ENCODE measurements at places on chromosomes 12 and 14.

GRCh38 chr12:24996102-24996797 is 47.3 kb upstream of the BCAT1 start:
- DNase-seq, result no peak

DNA sequence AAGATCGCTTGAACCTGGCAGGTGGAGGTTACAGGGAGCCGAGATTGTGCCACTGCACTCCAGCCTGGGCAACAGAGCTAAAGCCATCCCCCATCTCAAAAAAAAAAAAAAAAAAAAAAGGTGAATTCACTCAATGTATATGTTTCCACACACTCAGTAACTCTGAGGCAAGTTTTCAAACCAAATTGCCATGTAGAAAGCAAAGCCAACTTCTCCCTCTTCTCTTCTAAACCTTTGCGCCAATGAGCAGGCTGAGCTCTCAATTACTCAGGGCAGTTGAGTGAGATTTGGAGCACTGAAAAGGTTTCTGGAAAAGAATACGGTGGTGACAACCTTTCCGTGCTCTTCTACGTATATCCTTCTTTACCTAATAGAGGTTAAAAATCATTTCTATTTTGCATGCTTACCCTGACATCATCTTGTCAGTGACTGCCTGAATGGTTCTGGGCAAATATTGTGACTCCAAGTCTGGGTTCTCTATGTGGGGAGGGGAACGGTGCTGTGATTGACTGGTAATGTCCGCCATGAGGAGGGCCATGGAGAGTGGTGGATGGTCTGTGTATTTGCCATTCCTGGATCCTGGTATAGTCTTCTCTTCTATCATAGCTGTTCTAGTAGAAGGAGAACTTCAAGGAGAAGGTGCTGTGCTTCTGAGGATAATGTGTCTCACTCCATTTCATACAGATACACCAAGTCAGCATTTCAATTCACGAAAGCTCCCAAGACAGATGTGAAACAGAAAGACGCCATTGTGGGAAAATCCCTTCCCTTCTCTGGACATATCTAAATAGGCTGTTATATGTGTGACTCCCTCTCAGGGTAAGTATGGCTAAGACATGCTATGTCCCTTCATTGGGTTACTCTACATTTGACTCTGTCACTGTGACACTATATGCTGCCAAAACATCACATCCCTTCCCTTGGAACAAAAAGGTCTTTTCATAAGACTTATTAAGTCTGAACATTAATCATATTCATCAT is 46.2 kb upstream of the MED13L start:
- no peak for DNase-seq

GRCh38 chr14:55600784-55601561 is 21.0 kb downstream of the KTN1 start:
- DNase-seq, result no peak

- no peak for DNase-seq
These were observed 326.7 kb downstream of the ATP23 start for GRCh38 chr12:58268069-58268468.

DNA sequence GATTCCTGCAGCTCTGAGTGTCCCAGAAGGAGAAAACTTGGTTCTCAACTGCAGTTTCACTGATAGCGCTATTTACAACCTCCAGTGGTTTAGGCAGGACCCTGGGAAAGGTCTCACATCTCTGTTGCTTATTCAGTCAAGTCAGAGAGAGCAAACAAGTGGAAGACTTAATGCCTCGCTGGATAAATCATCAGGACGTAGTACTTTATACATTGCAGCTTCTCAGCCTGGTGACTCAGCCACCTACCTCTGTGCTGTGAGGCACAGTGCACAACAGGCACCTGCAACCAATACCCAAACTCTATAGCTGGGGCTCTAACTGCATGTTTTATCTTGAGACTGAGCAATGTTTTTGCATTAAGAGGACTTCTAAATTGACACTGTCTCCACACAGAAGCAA is 379.2 kb upstream of the OR4E1 start:
- DNase-seq, result no peak

DNA sequence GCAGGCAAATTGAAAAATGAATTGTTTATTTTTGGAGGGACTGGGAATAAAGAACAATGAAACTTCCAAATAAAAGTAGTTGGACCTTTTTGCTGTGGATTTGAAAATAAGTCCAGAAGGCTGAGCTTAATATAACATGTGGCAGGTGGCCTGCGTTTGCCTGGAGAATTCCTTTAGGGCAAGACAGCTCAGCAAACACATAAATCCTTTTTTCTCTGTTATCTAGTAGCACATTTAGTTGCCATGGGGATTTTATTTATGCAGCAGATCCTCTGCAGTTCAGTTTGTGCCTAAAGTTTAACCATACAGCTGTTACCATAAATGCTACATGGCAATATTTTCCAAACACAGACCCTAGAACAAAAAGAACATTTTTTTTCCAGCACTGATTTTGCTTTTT is 180.0 kb downstream of the NPAS3 start:
- no peak for DNase-seq

GRCh38 chr14:101820283-101820798 is 58.8 kb downstream of the PPP2R5C start:
- DNase-seq, result no peak

- no peak for DNase-seq
These were observed 106.2 kb upstream of the NAV3 start for GRCh38 chr12:77724367-77724957.

DNA sequence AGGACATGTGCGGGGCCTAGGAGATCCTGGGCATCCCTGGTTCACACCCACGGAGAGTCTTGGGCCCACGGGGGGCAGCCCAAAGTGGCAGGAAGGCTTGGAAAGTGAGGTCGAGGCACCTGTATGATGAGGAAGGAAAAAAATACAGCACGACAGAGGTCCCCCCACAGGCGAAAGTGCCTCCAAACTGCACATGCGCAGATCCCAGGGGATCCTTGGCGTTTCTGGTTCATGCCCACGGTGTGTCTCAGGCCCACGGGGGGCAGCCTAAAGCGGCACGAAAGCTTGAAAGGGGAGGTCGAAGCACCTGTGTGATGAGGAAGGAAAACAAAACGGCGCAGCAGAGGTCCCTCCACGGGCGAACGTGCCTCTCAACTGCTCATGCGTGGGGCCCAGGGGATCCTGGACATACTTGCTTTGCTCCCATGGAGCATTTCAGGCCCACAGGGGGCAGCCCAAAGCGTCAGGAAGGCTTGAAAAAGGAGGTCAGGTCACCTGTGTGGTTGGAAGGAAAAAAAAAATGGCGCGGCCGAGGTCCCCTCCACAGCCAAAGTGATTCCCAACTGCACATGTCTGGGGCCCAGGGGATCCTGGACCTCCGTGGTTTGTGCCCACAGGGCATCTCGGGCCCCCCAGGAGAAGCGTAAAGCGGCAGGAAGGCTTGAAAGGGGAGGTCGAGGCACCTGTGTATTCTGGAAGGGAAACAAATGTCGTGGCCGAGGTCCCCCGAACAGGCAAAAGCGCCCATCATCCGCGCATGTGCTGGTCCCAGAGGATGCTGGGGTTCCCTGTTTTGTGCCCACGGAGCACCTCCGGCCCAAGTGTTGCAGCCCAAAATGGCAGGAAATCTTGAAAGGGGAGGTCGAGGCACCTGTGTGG is 582.6 kb downstream of the ALG10 start:
- DNase-seq, result no peak

GRCh38 chr12:124827588-124828184 is 36.0 kb downstream of the SCARB1 start:
- no peak for DNase-seq

GRCh38 chr12:124169577-124170284 is 125.2 kb upstream of the RFLNA start:
- no peak for DNase-seq

DNA sequence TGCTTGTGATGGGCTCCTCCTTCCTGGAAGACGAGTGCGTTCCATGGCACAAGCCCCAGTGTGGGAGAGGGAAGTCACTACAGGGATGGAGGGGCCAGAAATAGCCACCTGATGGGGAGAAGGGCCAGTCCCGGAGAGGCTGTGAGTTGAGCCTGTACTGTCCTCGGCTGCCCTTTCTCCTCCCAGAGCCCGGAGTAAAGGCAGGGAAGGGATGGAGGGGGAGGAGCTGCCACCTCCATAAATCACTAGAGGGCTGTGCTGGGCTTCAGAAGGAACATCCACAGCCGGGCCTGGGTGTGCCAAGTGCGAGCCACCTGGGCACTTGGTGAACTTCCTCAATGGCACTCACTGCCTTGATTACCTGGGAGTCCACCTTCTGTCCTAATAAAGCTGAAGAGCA is 110.1 kb downstream of the RBM19 start:
- DNase-seq, result no peak

GRCh38 chr14:105205673-105206208 is 24.6 kb upstream of the NUDT14 start:
- DNase-seq, result no peak

- DNase-seq, result no peak
These were observed 329.3 kb upstream of the DCN start for GRCh38 chr12:91511795-91512420.

GRCh38 chr14:39875028-39875427 is 442.8 kb upstream of the FBXO33 start:
- no peak for DNase-seq

- DNase-seq, result no peak
These were observed 358.9 kb upstream of the NAV3 start for GRCh38 chr12:77471801-77472200.

GRCh38 chr12:57126561-57126960 is 1.7 kb upstream of the LRP1 start:
- no peak for DNase-seq

DNA sequence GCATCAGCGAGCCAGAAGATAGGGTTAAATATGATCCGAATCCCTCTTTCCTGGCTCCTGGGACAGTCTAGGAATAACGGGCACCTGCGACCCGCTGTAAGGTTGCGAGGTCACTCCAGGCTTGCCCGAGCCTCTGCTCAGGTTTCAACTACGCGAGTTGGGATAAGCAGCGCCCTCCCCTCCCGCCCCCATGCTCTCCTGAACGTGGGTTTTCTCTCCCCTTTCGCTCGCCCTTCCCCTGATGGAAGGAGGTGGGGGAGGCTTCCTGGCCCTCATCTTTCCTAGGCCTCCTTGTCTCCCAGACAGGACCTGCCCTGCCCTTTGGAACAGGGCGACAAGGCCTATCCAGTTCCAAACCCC is 753 bp upstream of the ATP5MC2 start:
- no peak for DNase-seq

- no peak for DNase-seq
These were observed 36.8 kb upstream of the NINJ2 start for GRCh38 chr12:700016-700415.

DNA sequence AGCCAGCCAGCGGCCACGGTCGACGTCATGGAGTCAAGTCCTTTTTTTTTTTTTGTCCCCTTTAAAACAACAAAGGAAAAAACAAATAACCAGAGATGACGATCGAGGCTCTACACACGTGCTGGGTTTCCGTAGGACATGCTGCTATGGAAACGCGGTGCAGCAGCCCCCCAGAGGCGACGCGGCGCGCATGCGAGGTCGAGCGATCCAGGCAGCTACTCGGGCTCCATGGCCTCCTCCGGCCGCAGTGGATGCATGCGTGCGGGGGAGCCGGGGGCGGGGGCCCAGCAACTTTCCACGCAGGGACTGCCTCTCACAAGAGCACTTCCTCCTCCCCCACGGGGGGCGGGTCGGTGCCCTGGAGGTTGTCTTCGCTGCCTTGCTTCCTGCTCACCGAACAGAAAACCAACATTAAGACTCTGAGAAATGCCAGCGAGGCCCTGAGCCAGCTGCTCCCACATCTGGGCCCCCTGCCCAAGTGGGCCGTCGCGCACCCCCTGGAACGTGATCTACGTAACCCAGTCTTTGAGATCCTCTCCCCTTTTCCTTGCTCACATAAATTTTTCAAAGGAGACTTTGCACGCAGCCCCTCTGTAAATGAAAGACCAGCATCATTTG is 30.7 kb downstream of the P2RX4 start:
- DNase-seq, result peak; percentile 5

DNA sequence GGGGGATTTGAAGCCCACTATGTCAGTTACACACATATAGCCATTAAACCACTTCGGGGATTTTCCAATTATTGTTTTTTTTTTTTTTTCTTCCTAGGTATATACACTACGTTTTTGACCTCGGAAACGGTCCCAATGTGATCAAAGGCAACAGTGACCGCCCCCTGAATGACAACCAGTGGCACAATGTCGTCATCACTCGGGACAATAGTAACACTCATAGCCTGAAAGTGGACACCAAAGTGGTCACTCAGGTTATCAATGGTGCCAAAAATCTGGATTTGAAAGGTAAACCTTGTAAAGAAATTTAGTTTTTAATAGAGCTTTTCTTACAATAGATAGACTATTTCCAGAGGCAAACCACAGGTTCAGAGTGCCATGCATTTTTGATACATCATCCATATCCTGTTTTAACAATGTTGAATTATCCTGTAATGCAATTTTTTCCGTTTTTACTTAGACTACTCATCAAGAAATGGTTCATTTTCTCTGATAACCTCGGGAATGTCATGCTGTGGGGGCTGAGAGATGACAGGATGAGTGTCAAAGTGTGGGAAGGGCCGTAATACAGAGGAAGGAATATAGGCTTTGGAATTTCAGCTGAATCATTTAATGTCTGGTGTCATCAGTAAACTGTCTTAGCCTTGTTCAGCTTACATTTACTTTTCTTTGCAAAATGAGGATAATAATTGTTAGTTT is 797.1 kb downstream of the NRXN3 start:
- DNase-seq, result peak; percentile 12

DNA sequence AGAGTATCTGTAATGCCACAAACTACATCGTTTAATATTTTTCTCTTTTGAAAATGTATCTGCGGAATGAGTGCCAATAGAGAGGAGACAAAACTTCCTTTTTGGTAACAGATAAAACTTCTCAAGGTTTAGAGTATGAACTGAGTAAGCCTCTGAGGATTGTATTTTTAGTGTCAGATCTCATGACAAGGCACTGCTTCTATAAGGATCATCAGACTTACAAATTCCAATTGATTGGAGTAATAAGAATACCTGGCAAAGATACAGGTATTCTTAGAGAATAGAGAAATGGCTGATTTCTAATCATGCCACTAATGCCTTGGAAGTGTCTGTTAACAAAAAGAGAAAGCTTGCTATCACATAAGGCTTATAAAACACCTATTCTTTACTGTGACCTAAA is 45.3 kb downstream of the SLC35F4 start:
- no peak for DNase-seq

- DNase-seq, result no peak
These were observed 70.8 kb upstream of the GNG2 start for GRCh38 chr14:51789596-51789995.

GRCh38 chr12:98235301-98235700 is 280.1 kb upstream of the TMPO start:
- DNase-seq, result no peak

- no peak for DNase-seq
These were observed 33.2 kb upstream of the CD69 start for GRCh38 chr12:9793779-9794395.

- no peak for DNase-seq
These were observed 294.4 kb downstream of the TMTC2 start for GRCh38 chr12:82981150-82981549.

GRCh38 chr12:116610971-116611541 is 51.9 kb downstream of the MAP1LC3B2 start:
- no peak for DNase-seq

DNA sequence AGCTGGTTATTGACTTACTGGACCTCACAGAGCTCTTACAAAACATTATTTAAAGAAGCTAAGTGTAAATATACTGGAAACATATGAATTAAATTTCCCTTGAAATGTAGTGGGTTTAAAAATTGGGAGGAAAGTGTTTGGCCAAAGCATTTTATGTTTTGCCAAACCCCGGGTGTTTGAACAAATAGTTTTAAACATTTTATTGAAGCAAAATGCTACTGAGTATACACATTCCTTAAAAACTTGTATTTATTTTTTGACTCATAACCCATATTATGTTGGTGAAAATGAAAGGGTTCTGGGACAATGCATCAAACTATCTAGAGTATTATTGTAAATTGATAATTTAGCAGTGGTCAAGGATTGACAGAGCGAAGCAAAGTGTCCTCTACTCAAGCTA is 1048.5 kb downstream of the SLC6A15 start:
- peak; percentile 6 for DNase-seq
